ENCODE measurements at places on chromosomes 11 and 22. TPM values are rescaled to one million over a fixed set of nuclear protein-coding genes. Genes with fewer than 3 reads are reported as not detected.

GRCh38 chr11:10386361-10386760, 68.7 kb upstream of the AMPD3 start:
- DNase-seq, result peak; percentile 6

GRCh38 chr11:12187399-12187798, 77.0 kb downstream of the MICAL2 start:
- DNase-seq, result no peak

- no peak for DNase-seq
Measured at GRCh38 chr11:67434395-67434881, 3.0 kb downstream of the PTPRCAP start.

Gene FAM227A
- 6.1 TPM for total RNA-seq

DNA sequence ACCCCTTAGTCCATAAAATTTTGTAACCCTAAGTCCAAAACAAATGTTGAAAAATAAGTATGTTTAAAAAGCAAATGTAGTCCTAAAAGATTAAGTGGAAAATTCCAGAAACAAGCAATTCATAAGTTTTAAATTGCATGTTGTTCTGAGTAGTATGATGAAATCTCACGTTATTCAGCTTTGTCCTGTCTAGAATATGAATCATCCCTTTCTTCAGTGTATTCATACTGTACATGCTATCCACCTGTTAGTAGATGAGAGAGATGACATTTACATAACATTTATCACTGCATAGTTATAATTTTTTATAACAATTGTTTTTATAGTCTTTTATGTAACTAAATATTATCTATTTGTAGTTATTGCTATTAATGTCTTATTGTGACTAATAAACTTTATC, 622.3 kb upstream of the CHORDC1 start:
- no peak for DNase-seq

GRCh38 chr22:29308148-29308790, 1.8 kb downstream of the GAS2L1 start:
- no peak for DNase-seq

DNA sequence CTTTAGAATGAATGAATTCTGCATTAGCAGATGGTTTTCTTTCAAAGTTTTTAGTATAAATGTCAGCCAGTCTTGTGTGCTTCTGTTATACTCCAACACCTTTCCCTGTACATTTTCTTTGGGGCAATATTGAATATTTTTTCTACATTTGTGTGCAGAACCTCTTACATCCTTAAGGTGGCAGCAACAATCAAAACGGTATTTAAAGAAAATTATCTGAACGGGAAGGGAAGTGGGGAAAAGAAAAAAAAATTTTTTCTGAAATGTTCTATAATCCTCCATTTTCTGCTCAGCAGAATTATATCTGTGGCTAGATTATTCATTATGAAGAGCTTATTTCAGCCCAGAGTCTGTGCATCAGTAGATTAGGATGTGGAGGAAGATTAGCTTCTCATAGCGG, 347.3 kb upstream of the RAG2 start:
- DNase-seq, result no peak

DNA sequence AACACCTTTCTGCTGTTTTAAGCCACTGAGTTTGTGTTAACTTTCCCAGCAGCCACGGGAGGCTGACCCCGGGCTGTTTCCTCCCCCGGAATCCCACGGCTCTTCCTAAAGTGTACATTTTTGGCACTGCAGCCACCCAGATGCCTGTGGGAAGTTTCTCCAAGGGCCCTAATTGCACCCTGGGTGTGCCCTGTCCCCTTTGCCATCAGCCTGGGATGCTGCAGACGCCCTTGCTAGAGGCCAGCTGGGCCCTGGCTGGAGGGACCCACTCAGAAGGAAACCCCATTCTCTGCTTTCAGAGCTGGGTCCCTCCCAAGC, 883.3 kb downstream of the BRD1 start:
- no peak for DNase-seq

GRCh38 chr11:5592615-5593014, 3.8 kb upstream of the TRIM6 start:
- no peak for DNase-seq

Gene IFITM10
- total RNA-seq, result 49.2 TPM
